ENCODE measurements at places on chromosomes 4 and X. TPM values are rescaled to one million over a fixed set of nuclear protein-coding genes. Genes with fewer than 3 reads are reported as not detected.

The TMPRSS11F gene
- not detected for total RNA-seq

- H3K27ac ChIP-seq: no peak overlapping the region
- no peak for DNase-seq
- H3K27me3 ChIP-seq: no peaks in the 10 kb centered on the region
- peaks cover 11% of the 10 kb centered on the region for H3K4me1 ChIP-seq
- H3K36me3 ChIP-seq: no peaks in the 10 kb centered on the region
- H3K4me3 ChIP-seq: no peak overlapping the region
Measured at GRCh38 chr4:80054375-80054774, 18.7 kb downstream of the ANTXR2 start.

GRCh38 chr4:40458109-40458508 is 123.0 kb downstream of the CHRNA9 start:
- H3K27ac ChIP-seq: no peak overlapping the region
- H3K4me3 ChIP-seq: no peak overlapping the region
- H3K4me1 ChIP-seq: no peaks in the 10 kb centered on the region
- H3K27me3 ChIP-seq: no peaks in the 10 kb centered on the region

The SYTL5 gene
- 1.6 TPM for total RNA-seq

DNA sequence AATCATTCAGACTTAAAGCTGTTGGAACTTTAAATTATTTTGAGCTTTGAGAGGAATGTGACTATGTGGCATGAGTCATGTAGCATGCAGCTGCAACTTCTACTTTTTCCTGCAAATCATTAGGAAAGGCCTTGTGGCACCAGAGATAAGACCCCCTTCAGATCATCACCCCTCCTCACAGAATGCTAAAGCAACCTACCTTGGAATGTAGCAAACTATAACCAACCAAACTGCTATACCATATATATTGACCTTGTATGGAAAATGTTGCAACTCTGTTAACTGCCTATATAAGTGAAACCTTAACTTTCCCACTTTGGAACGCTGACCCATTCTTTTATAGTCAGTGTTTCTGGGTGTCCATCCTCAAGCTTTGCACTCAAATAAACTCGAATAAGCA is 32.0 kb downstream of the ATXN3L start:
- H3K27me3 ChIP-seq: no peaks in the 10 kb centered on the region
- DNase-seq: no peak
- H3K36me3 ChIP-seq: no peaks in the 10 kb centered on the region
- no peak overlapping the region for H3K4me3 ChIP-seq
- H3K27ac ChIP-seq: no peak overlapping the region

DNA sequence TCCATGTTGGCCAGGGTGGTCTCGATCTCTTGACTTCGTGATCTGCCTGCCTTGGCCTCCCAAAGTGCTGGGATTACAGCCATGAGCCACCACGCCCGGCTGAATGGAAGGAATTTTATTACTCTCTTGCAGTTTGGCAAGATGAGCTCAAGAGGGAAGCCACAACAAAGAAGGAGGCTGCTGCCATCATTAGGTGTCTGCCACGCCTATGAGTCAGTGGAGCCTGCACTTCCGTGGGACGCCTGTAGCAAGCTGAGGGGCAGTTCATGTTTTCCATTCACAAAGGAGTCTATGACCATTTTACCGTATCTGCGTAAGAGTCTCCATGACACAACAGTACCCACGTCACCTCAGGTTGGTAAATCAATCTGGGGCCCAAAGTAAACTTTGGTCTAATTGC is 51.2 kb upstream of the CHRNA9 start:
- H3K27ac ChIP-seq: no peak overlapping the region
- DNase-seq: no peak
- no peak overlapping the region for H3K4me3 ChIP-seq
- H3K4me1 ChIP-seq: no peaks in the 10 kb centered on the region
- H3K36me3 ChIP-seq: no peaks in the 10 kb centered on the region

GRCh38 chr4:162659716-162660115 is 495.9 kb upstream of the FSTL5 start:
- H3K36me3 ChIP-seq: no peaks in the 10 kb centered on the region
- no peaks in the 10 kb centered on the region for H3K27me3 ChIP-seq

DNA sequence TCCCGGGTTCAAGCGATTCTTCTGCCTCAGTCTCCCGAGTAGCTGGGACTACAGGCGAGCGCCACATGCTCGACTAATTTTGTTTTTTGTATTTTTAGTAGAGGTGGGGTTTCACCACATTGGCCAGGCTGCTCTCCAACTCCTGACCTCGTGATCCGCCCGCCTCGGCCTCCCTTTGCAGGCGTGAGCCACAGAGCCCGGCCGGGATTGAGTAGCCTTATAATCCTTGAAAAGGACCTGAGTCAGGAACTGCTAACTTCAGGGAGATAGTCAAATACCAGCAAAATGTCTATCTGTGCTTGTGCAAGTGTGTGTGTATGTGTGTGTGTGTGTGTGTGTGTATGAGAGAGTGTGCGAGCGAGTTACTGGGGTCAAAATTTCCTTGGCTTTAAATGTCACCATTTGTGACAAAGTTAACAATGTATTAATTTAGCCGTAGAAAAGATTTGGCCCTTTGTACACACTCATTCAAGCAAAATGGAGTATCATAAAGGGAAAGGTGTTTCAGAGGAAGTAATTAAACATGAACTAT is 1.8 kb upstream of the KDM6A start:
- H3K4me1 ChIP-seq: peaks cover 14% of the 10 kb centered on the region
- H3K36me3 ChIP-seq: no peaks in the 10 kb centered on the region
- peak overlapping the region; percentile 80 for H3K4me3 ChIP-seq
- no peaks in the 10 kb centered on the region for H3K27me3 ChIP-seq
- DNase-seq: peak; percentile 3
- peak overlapping the region; percentile 99 for H3K27ac ChIP-seq

The SSX4B gene
- total RNA-seq: not detected

- H3K4me1 ChIP-seq: no peaks in the 10 kb centered on the region
- H3K27ac ChIP-seq: peak overlapping the region; percentile 97
- no peaks in the 10 kb centered on the region for H3K36me3 ChIP-seq
- no peak for DNase-seq
Measured at GRCh38 chr4:75513526-75514130, 575 bp downstream of the RCHY1 start.

- no peaks in the 10 kb centered on the region for H3K4me1 ChIP-seq
- no peaks in the 10 kb centered on the region for H3K27me3 ChIP-seq
- no peak overlapping the region for H3K4me3 ChIP-seq
Measured at GRCh38 chr4:117700111-117700892, 334.0 kb upstream of the NDST3 start.

DNA sequence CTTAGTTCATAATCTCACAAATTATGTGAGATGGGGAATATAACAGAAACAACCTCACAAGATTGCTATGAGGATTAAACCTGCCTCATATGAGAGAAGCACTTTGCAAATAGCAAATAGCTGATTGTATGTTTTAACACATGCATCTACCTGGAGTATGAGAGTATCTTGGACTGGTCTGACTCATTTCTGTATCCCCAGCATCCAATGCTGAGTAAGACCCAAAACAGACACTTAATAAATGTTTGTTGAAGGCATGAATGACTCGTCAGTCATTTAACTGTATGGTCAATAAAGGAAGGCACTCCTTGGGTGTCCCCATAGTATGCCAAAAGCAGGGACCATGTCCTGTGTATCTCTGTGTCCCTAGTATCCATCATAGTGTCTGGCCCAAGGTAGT is 350.9 kb upstream of the F9 start:
- no peak overlapping the region for H3K4me3 ChIP-seq
- H3K27me3 ChIP-seq: no peaks in the 10 kb centered on the region
- no peak overlapping the region for H3K27ac ChIP-seq
- no peak for DNase-seq
- no peaks in the 10 kb centered on the region for H3K36me3 ChIP-seq

GRCh38 chrX:47651043-47651905 is 911 bp upstream of the ELK1 start:
- no peak for DNase-seq
- H3K27me3 ChIP-seq: no peaks in the 10 kb centered on the region
- H3K36me3 ChIP-seq: no peaks in the 10 kb centered on the region
- peak overlapping the region; percentile 34 for H3K4me3 ChIP-seq

DNA sequence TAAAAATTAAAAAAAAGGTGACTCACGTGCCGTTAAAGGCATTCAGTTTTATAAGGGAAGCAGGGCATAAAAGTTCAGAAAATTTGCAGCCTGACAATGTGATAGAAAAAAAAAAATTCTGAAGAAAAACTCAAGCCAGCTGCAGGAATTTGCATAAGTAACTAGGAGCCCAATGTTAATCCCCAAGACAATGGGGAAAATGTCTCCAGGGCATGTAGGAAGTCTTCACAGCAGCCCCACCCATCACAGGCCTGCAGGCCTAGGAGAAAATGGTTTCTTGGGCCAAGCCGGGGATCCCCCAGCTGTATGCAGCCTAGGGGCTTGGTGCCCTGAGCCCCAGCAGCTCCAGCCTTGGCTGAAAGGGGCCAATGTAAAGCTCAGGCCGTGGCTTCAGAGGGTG is 31.2 kb downstream of the CHM start:
- no peaks in the 10 kb centered on the region for H3K36me3 ChIP-seq
- H3K27me3 ChIP-seq: no peaks in the 10 kb centered on the region
- H3K27ac ChIP-seq: no peak overlapping the region
- no peak for DNase-seq
- no peak overlapping the region for H3K4me3 ChIP-seq

DNA sequence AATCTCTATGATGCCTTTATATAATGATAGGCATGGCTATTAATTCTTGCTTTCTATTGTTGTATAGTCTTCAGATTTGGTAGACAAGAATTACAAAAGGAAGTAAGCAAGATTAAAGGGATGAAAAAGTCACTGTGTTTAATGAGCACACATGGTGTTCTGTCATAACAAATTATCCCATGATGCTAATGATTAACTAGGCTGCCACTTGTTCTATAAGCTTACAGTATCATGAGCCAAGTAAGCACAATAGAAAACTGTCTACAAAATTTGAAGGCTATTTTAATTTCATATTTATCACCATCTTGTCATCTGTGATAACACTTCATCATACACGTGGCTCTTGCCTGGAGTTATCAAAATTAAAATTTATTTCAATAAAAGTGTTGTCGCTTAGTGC is 466.7 kb downstream of the GASK1B start:
- DNase-seq: no peak
- H3K27ac ChIP-seq: no peak overlapping the region
- no peak overlapping the region for H3K4me3 ChIP-seq
- no peaks in the 10 kb centered on the region for H3K4me1 ChIP-seq

DNA sequence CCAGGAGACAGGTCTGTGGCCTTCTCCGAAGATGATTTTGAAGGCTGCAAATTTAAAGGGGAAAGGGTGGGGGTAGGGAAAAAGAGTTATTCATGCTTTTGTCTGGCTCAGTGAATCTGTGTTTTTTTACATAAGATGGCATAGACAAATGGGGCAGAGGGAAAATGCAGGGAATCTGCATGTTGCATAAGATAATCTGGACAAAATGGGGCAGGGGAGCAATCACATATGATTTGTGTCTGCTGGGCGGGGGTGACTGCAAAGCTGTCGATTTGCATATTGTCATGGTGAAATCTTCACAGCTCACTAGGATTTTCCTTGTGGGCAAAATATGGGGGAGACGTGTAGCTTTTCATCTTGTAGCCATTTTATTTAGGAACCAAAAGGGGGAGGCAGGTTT is 29.4 kb upstream of the GYG2 start:
- H3K36me3 ChIP-seq: no peaks in the 10 kb centered on the region
- no peak overlapping the region for H3K4me3 ChIP-seq
- DNase-seq: no peak
- no peak overlapping the region for H3K27ac ChIP-seq

The DGKK gene
- total RNA-seq: not detected

All from heart right ventricle (tissue), 16 donors.